ENCODE measurements at places on chromosomes 3 and 15.

DNA sequence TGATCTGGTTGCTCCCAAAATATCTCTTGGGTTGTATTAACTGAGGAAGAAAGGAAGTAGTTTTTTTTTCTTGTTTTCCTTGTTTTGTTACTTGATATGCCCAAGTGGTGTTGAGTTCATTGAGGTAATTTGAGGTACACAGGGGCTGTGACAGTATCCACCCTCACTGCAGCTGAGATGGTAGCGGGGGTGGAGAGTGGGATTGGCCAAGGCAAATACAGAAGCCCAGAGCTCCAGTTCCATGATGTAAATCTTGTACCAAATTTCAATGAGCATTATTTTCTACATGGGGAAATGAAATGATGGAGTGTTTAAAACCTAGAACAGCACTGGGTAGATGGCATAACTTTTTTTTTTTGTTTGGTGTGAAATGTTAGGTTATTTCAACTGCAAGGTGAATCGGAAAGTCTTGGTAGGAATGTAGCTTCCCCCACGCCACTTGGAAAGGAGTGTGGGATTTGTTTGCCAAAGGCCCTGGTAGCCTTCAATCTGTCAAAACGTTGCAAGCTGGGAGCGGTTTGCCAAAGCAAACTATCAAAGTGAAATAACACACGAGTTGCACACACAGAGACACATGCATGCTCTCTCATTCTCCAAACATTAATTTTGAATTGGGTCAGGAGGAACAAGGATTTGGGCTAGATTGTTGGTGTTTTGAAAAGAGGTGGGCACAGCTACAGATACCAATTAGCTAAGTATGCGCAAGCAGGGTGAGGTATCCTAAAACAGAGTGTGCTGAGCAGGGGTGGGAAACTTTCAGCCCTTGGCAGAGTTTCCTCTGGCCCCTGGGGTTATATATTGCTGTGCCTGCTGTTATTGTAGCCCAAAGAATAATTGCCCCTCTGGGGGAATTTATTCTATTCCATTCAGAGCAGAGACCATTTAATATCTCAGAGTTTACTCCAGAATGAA, 34.6 kb downstream of the THSD4 start:
- DNase-seq = peak; percentile 58

- no peak for DNase-seq
These were observed 221.3 kb downstream of the PDZRN3 start for GRCh38 chr3:73403444-73403843.

- DNase-seq = no peak
These were observed 7.0 kb downstream of the WWTR1 start for GRCh38 chr3:149650828-149651227.

GRCh38 chr3:108345492-108346205, 49.3 kb downstream of the HHLA2 start:
- no peak for DNase-seq

DNA sequence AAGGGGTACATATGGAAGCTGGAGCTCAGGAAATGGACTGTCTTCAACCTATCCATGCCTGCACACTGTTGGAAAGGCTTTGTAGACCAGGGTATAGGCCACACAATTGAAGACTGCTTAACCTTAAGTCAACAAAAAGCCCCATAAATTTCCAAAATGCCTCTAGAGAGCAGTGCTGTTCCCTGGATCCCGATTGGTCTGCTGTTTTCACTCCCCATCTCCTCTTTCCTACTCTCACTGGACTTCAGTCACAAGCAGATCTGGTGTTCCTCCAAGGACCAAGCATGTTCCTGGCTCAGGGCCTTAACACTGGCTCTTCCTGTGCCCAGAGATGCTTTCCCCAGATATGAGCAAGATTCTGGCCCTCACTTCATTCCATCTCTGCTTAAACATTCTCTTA, 22.8 kb upstream of the LRRC34 start:
- DNase-seq = no peak

GRCh38 chr3:72347819-72348319, 500.4 kb downstream of the SHQ1 start:
- DNase-seq = peak; percentile 79

All from muscle of leg (tissue), 16 donors.